Fibroblast of upper back skin (primary cell): ENCODE measurements at places on chromosomes 1 and 21.
A peak's percentile ranks its signal among the peaks of the same experiment; 100 is the strongest.

GRCh38 chr21:37445228-37445627 lies 78.7 kb downstream of the DYRK1A start:
- peak; percentile 15 for DNase-seq

- DNase-seq: no peak
Measured at GRCh38 chr1:14062669-14063068, 362.7 kb downstream of the PRDM2 start.

DNA sequence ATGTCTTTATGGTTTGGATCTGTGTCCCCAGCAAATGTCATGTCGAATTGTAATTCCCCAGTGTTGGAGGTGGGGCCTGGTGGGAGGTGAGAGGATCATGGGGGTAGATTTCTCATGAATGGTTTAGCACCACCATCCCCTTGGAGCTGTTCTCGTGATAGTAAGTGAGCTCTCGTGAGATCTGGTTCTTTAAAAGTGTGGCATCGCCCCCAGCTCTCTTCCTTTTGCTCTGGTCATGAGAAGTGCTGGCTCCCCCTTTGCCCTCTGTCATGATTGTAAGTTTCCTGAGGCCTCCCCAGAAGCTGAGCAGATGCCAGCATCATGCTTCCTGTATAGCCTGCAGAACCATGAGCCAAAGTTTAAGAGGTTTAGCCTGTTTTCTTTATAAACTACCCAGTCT lies 11.2 kb upstream of the KCNE2 start:
- no peak for DNase-seq

- DNase-seq: no peak
Measured at GRCh38 chr1:201347498-201348210, 29.8 kb downstream of the TNNT2 start.

DNA sequence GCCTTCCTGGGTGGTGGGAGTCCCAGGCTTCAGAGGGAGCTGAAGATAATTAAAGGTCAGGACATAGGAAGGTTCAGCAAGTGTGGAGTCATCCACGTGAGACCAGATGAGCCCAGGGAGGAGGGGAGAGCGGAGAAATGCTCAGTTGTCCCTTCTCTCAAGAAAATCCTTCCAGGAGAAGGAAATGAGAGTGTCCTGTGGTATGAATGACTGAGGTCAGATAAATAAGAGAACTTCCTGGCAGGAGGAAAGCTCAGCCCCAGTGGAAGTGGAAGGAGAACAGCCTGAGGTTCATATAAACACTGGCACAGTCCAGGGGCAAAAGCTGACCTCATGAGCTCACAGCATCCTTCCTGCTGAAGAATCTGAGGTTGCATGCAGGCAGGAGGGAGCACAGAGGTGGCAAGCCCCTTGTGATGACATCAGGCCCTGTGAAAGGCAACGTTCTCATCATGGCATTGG lies 97.6 kb downstream of the NAV1 start:
- no peak for DNase-seq

DNA sequence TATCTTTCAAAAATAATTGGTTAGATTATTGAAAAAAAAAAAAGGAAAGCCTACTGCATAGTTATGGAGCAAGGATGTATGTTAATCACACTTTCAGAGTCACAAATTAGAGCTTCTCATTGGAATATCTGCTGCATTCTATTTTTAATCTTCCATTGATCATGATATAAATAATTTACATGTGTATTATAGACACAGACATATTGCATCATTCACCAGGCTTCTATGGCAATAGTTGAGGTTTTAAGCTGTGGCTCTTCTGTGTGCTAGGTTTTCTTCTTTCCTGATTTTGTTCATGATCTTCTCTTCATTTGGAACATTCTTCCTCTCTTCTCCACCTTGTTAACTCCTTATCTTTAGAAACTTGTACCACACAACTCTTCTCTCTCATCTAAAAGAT lies 123.2 kb upstream of the HMCN1 start:
- peak; percentile 10 for DNase-seq

DNA sequence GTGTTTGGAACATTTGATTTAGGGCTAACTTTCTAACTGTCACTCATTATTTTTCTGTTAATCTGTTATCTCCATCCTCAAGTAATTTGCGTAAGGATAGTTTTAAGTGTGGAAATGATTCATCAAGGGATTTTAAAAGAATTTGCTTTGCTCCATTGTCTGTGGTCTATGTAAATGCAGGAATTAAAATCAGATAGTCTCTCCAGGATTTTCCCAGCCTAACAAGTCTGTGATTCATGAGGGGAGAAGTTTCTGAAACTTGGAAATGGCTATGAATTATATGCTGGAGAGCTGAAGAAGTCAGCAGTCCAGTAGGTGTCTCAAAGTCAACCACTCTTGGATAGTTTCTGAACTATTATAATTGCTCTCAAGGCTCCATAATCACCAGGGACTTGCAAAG lies 264.5 kb downstream of the MRPL39 start:
- DNase-seq: peak; percentile 84

GRCh38 chr1:168084396-168085231 lies 52.1 kb downstream of the GPR161 start:
- DNase-seq: peak; percentile 37

DNA sequence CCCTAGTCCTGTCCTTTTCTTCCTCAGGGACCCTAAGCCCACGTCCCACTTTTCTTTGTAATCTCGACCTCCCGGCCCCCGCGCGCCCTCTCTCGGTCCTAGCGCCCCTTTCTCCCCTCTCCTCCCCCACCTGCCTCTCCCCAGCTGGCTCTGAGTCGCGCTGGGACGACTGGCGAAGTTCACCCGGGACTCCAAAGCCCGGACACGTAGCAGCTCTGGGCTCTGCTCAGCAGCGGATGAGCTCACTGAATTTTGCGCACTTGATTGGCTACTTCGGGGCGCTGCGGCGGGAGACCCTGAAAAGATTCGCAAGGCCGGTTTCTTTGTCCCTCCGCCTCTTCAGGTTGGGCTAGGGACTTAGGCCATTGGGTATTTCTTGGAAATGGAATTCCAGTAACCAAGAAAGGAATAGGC lies 16.3 kb upstream of the ACKR1 start:
- peak; percentile 22 for DNase-seq

DNA sequence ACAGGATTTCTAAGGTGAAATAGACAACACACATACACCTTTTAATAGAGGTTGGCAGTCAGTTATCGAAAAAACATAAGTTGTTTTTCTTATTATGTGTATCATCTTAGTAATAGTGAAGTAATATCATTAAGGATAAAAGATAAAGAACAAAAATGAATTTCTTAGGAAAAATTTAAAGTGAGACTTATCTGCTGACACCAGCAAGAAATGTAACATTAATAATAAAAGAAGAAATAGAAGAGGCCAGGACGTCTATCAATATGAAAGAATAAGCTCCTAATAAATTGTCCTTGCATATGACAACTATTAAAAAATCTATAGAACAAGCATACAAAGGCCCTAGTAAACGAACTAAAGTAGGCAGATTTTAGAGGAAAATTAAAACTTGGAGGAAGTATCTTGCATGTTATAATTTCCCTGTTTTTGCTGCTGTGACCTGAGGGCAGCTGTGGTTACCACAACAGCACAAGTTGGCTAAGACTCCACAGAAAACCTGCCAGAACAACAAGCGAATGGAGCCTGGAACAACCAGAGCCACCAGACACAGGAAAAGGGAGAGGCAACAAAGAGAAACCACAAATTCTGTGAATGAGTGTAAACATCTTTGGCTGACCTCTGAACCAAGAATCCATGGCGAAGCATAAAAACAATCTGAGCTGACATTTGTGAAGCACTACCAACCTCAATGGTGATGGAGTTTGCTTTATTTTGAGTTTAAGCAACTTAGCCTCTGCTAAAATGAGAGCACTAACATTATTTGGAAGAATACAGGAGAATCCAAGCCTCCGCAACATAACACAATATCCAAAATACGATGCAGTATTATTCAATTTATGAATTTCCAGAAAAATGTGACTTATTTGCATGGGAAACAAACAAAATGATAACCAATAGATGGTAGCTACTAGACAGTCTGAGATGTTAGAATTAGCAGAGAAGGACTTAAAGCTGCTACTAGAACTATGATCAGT lies 207.5 kb downstream of the KCNT2 start:
- peak; percentile 61 for DNase-seq
